Activated CD4-positive, CD25-positive, alpha-beta regulatory T cell (primary cell): ENCODE measurements at places on chromosomes 7 and 10.

GRCh38 chr7:84617265-84618030 is 422.9 kb upstream of the SEMA3A start:
- DNase-seq: no peak

GRCh38 chr7:70435634-70436033 is 696.3 kb upstream of the GALNT17 start:
- no peak for DNase-seq

DNA sequence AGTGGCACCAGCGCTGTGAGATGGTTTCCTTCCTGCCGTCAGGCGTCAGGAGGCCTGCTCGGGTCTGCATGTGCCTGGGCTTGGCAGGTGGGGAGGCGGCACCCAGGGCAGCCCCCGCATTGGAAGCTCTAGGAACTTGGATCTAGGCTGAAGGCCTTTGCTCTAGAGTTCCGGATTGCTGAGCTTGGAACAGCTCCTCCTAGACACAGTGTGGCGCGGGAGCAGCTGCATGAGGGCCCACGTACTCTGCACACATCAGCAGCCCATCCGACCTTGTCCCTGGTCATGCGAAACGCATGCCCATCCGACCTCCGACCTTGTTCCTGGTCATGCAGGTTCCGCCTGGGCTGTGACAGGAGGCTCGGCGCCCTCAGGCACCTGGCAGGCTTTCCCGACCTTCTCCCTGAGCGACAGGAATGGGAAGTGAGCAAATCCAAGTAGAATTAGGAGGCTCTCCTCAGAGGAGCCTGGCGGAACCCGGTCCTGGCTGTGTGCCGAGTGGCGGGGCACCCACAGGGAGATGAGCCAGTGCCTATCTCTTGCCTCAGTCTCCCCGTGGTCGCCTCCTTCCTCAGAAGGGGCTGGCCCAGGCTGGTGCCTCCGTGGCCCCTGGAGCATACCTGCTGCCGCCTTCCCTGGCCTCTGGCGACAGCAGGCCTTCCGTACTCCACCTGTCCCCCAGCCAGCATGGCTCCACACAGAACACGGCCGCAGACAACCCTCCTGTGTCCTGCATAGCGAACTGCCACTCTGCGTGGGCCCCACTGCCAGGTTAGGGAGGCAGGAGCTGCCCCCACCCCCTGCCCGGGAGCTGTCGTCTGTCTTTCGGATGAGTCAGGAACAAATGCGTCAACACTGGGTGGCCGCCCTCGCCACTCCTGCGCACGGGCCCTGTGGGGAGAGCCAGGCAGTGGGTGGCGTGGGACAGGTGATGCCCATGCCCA is 12.0 kb downstream of the GET4 start:
- DNase-seq: no peak

GRCh38 chr10:14583967-14584366 is 190.7 kb downstream of the FAM107B start:
- no peak for DNase-seq

DNA sequence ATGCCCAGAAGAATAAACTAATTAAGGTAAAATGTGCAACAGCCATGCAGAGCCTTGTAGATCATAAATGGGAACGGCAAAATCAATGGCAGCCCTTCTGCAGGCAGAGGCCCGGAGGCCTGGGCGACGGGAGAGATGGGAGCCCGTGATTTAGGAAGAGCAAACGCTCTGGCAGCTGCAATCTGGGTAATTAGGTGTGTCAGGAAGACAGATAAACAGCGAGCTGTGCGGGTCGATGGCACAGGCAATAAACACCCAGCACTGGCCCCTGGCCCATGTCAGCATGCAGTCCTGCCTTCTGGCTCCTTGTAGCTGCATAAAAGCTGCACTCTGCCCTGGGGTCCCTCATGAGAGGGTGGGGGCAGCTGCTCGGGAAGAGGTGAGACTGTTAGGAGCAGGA is 78.0 kb downstream of the GOLGA7B start:
- DNase-seq: no peak

DNA sequence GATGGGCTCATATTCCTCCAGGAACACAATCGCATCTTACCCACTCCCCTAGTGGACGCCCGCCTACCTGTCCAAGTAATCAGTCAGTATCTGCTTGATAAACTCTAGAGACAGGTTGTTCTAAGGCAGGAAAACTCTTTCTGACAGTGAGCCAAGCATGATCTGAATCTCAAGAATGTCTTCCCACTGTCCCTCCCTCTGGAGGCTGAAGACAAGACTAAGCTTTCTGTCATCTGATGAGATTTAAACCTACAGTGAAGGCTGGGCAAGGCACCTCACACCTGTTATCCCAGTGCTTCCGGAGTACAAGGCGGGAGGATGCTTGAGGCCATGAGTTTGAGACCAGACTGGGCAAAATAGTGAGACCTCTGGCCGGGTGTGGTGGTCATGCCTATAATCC is 586.6 kb downstream of the GALNT17 start:
- no peak for DNase-seq

DNA sequence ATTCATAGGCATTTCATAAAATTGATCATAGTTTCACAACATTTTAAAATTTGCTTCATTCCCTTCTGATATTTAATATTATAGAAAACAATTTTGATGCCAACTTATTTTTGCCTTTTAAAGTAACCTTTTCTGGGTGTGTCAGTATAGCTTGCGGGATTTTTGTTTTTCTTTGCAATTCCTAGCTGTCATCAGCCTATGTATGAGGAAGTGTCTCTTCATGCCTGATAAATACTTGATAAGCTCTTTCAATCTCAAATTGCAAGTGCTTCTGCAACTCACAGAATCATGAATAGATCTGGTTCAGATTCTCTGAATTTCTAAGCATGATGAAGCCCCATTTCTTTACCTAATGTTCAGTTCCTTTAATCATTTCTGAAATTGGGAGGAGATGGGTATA is 28.0 kb upstream of the ARHGAP21 start:
- no peak for DNase-seq

- DNase-seq: no peak
These were observed 842 bp downstream of the ZNF22 start for GRCh38 chr10:45001381-45002148.

DNA sequence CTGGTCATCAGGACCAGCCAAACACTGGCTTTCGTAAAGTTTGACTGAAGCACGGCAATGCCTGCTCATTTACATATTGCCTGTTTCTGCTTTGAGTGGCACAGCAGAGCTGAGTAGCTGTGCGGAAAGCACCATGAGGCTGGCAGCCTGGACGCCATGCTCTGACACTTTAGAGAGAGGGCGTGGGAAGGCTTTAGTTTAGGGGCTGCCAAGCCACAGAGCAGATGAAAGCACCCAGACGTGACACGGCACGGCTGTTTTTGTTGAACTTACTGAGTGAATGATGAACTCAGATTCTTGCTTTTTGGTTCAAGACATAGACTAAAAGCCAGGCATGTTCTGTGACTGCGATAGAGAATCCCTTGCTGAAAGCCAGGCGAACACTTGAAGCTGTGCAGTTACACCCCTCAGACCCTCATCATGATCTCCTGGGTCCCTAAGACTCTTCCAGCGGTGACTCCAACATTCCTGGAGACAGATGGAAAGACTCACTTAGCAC is 182.1 kb downstream of the ZMYND11 start:
- DNase-seq: no peak
